ENCODE measurements at places on chromosomes 1 and 21.
A peak's percentile ranks its signal among the peaks of the same experiment; 100 is the strongest.

DNA sequence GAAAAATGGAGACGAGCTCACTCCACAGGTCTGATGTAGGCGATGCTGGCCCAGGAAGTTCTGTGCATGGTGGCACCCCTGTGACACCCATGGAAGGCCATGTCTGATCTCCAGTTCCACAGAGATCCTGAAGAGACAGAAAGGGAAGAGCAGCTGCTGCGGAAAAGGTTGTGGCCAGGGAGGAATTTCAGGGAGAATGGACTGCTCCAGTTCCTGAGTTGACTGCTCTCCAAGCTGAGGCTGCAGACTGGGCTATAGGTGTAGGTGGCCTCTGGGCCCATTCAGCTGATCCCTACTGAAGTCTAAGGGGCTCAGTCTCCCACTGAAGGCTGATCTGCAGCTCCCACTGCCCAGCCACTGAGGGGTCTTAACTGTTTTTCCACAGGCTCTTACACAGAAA lies 89.2 kb downstream of the ETS2 start:
- no peak for DNase-seq

GRCh38 chr1:65207317-65207716 lies 59.3 kb downstream of the AK4 start:
- DNase-seq: no peak

- no peak for DNase-seq
These were observed 48.6 kb upstream of the ATF3 start for GRCh38 chr1:212559929-212560328.

DNA sequence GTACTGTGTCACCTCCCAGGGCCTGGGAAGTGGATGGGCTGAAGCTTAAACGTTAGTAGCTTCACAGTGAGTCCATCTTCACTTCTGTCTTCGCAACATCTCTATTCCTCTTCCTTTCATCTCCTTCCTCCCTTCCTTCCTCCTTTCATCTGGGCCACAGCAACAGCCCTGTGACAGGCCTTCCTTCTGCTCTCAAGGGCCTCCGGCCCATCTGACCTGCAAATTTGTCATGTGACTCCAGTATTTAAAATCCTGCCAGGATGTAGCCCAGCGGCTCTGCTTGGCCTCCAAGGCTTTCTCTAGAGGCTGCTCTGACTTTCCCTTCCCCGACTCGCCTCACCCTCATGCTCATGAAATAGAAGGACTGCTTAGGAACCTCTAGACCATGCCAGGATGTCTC lies 10.9 kb upstream of the BATF3 start:
- no peak for DNase-seq

GRCh38 chr1:81547912-81548303 lies 252.8 kb upstream of the ADGRL2 start:
- no peak for DNase-seq

DNA sequence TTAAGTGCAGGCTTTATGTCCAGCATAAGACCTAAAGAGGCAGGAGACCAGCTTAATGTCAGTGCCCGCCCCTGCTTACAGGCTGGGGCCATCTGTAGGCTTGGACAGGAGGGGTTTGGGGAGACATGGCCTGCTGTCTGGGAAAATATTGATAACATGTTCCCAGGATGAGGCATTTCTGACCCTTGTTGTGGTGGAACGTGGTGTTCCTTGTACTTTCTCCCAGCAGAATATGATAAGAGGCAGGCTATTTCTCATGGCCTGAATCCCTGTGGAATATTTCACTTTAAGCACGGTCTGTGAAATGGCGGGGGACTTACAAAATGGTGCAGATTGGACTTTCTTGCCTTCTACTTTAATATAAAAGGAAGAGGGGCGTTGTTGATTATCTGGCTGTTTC lies 41.9 kb upstream of the PLA2G5 start:
- DNase-seq: no peak

- DNase-seq: no peak
These were observed 6.1 kb downstream of the ACP6 start for GRCh38 chr1:147664206-147664605.

DNA sequence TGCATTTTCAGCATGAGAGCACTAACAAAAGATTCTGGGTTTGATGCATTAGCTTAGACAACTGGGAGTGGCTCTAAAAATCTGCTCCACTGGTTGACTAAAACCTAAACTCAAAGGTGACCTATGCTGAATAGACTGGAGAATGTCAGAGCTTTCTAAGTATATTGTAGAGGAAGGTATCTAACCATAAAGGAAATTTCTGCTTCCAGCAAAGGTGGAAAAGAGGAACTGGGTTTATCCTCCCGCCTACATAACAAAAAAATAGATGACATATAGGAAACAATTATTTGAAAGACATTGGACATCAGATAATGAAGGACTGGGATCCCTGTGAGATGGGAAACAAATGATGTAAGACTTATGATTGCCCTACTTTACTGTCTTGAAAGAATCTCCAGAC lies 35.8 kb upstream of the CR2 start:
- no peak for DNase-seq

DNA sequence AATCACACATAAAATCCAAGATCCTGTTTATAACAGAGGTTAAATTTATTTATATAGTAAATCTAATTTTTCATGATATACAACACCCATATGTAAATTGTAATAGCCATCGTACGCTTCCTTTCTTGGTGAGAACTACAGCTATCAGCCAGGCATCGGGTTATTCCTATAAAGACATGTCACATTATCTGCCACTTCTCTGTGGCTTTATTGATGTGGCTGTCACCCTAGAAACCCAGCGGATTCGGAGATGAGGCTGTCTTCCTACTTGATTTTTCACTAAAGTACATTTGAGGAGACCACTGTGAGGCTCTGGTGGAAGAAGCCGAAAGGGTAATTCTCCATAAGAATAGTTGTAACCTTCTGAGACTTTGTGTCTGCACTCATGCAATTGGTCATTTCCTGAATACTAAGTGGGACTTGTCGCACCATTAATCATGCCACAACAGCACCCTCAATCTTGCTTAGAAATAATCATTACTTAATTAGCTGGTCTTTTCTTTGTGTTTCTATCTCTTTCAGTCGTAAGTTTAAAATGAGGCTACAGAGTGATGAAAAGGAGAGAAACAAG lies 106.0 kb downstream of the NTNG1 start:
- DNase-seq: no peak

- DNase-seq: no peak
These were observed 62.8 kb downstream of the CNST start for GRCh38 chr1:246629030-246629429.

DNA sequence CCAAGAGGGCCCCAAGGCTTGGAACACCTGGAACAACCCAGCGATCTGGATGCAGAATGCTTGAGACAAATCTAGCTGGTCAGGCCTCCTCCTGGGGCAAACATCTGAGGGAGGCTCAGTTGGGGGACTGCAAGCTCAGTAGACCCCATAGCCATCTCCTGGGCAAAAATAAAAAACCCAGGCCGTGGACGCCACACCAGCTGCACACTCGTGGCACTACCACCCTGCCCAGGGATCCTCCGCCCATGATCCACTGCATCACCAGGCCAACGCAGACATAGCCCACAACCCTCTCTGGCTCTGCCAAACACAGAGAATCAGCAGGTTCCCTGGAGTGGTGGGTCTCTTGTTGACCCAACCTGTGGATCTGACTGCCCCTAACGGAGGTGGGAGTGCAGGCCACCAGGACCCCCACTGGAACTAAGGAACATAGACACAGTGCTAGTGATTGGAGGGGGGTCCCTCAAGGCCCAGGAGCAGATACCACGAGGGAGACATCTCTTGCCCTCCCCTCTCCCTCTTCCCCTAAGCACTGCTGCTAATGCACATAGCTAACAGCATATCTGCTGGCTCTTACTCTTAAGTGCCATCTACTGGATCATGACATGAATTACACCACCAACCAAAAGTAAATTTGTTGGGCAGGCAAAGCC lies 147.2 kb downstream of the CHD1L start:
- DNase-seq: peak; percentile 12

GRCh38 chr1:108947871-108948525 lies 15.3 kb downstream of the CLCC1 start:
- DNase-seq: no peak

GRCh38 chr1:167126811-167127210 lies 32.9 kb downstream of the STYXL2 start:
- DNase-seq: no peak

DNA sequence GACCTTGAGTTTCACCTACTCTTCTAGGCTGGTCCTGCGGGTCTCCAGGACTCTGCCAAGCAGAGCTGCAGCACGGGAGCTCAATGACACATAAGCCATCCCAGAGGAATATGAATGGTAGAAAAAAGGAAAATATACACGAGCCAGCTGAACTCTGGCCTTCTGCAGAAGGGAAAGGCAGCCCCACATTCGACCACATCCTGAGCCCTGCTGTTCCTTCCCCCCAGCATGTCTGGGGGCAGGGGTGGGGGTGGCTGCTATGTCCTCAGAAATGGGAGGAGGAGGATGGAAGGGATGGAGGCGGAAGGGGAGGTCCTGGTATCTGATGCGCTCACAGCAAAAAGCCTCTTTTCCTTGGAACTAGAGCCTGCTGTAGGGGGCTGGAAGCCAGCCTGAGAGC lies 12.1 kb upstream of the KDF1 start:
- no peak for DNase-seq

- no peak for DNase-seq
These were observed 22.1 kb upstream of the IGSF21 start for GRCh38 chr1:18085387-18086074.

GRCh38 chr1:41915786-41916571 lies 2.7 kb downstream of the HIVEP3 start:
- DNase-seq: no peak
